Activated naive CD8-positive, alpha-beta T cell treated with anti-CD3 and anti-CD28 coated beads, Interleukin-2, amount 50 U/mL, for 16 hours (primary cell): ENCODE measurements at places on chromosomes 12 and 14.

GRCh38 chr12:99004799-99005466 is 359.8 kb downstream of the APAF1 start:
- no peak for DNase-seq

DNA sequence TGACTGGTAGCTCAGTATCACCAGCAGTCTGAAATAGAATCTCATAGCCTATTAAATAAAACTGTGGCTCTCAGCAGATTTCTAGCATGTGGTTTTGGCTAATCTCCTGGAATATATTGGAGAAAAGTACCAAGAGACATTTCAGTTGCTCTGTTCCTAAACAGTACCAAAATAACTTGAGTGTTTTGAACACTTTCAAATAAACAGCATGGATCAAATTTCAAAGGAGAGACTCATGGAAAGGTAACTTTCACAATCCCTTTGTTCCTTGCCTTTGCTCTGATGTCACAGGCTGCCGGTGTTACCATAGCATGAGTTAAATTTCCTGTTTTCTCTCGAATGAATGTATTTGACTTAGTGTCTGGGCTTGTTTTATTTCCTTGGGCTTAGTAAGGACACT is 3.4 kb downstream of the ARG2 start:
- DNase-seq = no peak

GRCh38 chr14:36591482-36591881 is 9.1 kb upstream of the NKX2-8 start:
- DNase-seq = no peak

DNA sequence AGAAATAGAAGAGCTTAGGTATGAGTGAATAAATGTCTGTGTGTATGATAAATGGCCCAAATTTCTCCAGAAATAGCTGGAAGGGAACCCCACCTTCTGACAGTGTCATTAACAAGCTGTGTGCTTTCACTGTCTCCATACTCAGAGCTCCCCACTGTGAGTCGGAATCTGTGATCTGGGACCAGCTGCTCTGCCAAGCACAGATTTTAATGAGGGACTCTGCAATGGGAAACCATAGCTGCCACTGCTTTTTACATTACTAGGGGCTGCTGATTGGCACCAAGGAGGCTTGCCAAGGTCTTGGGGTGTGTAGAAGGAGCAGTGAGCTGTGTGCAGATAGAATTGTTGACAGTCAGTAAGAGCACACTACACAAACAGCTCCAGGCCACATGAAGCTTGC is 244.2 kb upstream of the CCDC196 start:
- no peak for DNase-seq

GRCh38 chr12:132454193-132454932 is 35.6 kb upstream of the FBRSL1 start:
- no peak for DNase-seq

DNA sequence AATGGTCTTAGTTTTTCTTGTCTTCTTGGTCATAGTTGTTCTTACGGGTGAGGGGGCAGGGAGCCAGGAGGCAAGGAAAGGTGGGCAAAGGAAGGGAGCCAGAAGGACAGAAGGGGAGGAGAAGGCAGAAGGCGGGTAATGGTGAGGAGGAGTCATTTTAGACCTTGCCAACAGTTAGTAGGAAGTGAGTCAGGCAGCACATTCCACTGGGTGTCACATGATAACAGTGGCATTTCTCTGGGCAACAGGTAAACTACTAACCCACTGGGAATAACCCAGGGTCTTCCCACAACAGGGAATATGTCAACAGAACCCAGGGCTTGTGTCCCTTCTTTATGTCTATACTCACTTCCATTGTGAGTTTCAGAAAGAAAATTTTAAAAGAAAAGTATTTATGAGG is 127.6 kb downstream of the SLC8A3 start:
- DNase-seq = no peak

DNA sequence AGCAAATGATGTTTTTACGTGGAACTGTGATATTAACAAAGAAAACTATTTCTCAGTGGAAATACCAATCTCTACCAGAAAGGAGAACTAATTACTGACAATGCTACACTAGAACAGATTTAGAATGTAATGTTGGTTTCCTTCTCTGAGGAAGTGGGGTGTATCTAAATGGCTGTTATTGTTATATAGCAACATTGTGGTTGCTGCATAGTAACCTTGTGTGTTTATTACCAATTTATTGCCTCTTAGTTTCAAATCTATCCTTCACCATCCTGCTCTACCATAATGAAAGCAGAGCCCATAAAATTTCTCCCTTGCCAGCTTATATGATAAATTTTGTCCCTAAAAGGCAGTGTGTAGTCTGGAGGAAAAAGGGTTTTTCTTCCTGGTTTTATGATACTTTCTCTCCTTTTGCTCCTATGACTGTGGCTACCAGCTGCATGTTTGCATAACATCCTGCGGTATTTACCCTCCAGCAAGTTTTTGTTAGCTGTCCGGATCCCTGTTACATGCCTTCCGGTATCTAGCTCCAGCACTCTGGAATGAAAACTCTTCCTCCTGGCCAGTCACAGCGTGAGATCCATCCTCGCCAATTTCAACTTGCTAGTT is 5.7 kb upstream of the KLRK1 start:
- DNase-seq = no peak

- no peak for DNase-seq
Observed at GRCh38 chr14:54189748-54190354, 207.0 kb upstream of the CDKN3 start.

DNA sequence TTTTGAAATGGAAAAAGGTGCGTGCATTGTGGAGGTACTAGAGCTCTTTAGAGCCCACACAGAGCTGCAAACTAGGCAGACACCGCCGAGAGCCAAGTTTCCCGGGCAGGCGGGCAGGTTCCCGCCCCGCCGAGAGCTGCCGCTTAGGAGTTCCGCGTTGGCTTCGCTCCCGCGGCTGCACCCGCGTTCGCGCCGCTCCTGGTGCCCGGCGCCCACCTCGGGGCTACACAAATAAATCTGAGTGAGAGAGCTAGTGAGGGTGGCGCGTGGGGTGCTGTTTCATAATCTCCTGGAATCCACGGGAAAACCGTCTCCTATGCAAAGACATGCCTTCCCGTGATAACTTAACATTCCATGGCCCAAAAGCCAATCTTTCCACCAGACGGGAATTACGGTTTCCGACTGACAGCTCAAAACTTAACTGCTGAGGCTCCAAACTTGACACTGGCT is 645 bp downstream of the KITLG start:
- no peak for DNase-seq

DNA sequence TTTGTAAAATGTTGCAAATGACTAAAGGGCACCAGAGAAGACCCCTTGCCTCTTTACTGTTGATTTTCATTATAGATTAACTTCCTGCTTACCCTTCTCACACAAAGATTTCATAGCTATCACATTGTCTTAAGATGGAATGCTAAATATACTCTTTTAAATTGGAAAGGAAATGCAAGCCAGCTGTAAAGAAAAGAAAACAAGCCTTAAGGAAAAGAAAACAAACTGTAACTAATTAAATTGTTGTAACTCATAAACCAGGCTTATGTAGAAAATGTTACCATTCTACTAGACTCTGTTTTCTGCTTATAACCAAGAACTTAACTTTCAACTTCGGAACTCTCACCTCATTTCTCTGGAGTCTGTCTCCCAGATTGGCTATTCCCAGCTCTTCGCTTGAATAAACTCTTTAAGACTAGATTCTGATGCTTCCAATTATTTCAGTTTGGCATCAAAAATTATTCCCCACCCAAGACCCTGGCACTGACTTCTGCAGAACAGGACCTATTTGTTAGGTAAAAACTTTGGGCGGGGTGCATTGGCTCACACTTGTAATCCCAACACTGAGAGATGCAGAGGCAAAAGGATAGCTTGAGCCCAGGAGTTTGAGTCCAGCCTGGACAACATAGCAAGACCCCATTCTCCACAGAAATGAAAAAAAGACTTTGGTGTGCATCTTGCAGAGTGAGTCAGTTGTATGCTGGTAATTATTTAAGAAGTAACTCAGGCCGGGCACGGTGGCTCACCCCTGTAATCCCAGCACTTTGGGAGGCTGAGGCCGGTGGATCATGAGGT is 36.6 kb upstream of the CIT start:
- no peak for DNase-seq

- no peak for DNase-seq
Observed at GRCh38 chr14:83372271-83372670, 1838.6 kb upstream of the SEL1L start.

GRCh38 chr14:105398044-105398725 is at the start of gene TEX22:
Gene TEX22 (plus strand): TSS chr14:105398538. CDS start chr14:105399341, 803 bp downstream.
- DNase-seq = peak; percentile 90

- no peak for DNase-seq
Observed at GRCh38 chr14:55136885-55137786, 8.1 kb downstream of the LGALS3 start.

DNA sequence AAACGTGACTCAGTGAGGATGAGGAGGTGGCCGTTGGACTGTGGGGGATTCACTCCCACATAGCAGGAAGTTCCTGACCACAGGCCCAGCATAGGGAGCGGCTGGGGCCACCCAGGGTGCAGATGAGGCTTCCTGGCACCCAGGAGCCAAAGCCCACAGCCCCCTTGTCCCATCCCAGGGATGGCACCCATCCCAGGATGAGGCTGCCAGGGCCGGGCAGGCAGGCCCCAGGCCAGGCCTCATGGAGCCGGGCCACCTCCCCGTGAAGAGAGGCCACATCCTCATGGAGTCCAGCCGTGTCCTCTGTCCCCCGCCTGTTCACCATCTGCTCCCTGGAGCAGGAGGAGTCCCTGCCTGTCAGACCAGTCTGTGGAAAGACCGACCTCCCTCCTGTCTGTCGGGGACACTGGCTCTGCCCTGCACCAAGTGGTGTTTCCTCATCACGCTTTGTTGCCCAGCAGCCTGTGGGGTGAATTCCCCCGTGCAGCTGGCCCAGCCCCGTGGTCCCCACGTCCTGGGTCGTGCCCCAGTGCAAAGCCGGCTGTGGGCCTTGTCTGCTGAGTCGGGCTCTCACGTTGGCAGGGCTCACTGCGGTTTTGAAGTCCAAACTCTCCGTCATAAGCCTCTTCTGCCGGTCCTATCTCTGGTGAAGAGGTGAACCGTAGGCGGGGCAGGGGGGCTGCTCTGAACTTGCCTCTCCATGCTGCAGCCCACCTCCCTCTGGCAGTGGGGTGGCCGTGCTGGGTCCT is 24.5 kb downstream of the MMP17 start:
- DNase-seq = no peak

DNA sequence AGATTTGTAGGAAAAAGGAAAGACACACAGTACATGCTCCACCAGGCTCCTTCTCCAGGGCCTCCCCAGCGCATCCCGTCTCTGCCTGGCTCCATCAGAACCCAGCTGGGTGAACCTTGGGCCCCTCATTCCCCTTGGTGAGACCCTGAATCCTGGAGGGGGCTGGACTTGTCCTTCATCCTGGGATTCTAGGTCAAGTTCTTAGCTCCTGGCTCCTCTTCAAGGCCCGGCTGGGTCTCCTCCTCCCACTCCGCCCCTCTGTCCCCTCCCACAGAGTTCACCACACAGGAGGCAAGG is 49.2 kb downstream of the PSMA6 start:
- no peak for DNase-seq

DNA sequence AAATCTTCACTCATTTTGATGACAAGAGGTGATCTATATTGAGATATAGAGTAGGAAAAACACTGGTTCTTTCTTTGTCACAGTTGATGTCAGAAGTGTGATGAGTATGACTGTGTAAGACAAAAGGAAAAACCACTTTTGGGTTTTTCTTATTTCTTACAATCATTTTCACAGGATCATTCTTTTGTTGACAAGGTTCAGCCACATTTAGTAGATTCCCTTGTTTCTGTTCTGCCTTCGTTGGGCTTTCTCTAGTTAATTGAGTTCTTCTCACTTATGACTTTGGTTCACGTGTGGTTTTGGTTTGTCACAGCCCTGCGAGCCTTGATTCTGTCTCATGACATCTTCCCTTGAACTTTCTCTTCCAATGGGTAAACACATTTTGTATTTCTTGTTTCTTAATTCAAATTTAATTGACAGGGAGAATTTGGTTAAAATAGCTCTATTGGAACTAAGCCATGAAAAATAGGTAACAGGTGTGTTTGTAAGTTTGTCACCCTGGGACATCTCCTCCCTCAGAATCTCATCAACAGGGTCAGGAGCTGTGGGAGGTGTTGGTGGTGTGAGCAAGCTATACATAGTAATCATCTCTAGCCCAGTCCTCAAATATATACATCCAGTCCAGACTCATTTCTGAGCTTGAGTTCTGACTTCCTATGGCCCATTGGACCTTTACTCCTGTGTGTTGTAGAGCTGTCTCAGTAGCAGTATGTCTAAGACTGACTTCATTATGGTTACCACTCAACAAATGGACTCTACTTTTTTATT is 255.3 kb downstream of the BMP4 start:
- no peak for DNase-seq

DNA sequence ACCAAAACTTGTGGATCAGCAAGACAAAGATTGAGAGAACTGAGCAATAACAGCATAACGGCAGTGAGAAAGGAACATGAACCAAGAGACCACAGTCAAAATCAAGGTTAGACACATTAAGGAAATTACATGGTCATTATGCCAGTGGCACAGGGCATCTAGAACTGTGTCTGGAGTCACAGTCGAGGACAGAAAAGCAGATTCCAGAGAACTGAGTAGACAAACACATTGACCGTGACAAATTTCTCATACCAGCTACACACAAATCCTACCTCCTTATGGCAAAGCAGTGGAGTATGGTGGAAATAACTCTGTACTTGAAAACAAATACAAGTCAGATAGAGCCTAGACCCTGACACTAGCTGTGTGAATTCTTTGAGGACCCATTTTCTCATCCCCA is 367.3 kb downstream of the DUSP6 start:
- DNase-seq = no peak

DNA sequence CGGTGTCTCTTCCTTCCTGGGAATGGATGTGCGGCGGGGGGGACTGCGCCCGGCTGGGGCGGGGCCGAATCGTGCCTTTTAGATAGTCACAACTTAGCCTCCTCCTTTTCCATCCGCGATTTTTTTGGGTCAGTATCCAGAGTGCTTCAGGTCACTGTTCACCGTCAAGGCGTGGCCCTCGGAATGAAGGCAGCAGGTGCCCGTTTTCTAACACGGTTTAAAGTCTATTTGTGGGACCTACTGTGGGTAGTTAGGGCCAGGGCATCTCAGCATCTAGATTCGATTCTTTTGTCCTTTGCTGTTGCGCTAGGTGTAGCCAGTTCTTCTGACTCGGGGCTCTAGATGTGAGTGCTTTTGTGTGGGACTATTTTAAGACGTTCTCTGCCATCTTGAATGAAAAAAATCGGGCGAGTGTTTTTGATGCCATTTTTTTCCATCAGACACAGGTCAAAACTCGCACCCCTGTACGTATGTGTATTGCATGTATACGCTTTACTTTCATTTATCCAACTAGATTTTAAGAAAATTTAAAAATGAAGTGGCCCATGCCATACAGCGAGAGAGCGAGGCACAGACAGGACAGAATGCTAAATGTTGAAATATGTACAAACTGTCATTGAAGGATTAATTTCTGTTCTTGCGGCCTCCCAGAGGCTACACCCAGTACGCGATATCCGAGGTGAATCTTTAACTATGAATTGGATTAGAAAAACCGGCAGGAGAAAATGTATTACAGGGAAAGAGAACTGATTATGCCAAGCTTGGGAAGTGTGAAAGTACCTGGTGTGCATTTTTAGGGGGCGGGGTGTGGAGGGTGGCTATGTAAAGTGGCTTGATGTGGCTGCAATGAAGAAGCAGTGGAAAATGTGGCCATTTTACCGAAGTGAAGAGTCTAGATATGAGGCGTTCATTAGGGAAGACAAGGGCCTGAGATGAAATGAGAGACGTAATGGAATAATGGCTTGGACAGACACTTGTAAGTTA is 835 bp downstream of the VEZT start:
- no peak for DNase-seq
